Activated CD4-positive, CD25-positive, alpha-beta regulatory T cell (primary cell): ENCODE measurements at places on chromosomes 7 and 10.

GRCh38 chr7:133165001-133165400 lies 83.1 kb upstream of the CHCHD3 start:
- DNase-seq = no peak

- DNase-seq = no peak
Measured at GRCh38 chr7:67392596-67393438, 396.2 kb downstream of the TYW1 start.

DNA sequence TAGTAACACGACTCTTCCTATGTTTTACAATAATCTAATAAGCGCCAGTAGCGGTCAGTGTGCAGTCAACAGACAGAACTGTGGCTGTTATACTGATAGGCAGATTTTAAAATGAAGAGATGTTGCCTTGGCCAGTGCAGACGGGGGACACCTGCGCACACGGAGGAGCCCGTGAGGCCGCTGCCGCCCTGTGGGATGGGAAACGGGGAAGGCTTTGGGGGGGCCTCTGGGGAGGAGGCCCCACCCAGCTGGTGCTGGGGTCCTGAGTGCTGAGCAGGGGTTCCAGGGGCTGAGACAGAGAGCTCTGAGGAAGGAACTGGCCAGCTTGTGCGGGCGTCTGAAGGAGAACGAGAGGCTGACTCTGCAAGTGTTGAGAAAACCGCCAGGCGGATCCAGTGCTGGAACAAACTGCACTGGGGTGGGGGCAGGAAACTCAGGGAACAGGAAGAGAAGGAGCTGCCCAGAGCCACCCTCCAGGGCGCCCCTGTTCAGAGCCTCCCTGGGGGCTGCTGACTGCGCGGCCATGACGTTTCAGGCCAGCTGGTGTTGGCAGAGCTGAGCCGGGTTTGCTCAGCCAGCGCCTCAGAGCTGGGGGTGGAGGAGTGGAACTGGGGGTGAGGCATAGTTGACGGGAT lies 426.4 kb downstream of the TCERG1L start:
- no peak for DNase-seq

DNA sequence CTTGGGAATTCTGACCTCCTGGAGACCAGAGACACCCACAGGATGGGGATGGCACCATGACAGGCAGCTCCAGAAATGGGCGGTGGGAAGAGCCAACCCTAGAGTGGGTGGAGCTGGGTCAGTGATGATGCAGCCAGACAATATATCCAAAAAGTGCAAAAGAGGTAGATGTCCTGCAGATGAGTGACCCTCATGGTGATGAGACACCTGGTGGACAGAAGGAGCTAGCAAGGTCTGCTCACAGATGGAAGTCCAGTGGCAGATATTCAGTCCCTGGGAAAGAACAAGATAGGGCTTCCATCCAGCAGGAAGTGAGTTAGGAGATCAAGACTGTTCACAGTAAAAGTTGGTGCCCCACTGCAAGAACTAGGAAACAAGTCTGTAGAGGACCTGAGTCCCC lies 19.2 kb upstream of the GRB10 start:
- DNase-seq = no peak

- DNase-seq = no peak
Measured at GRCh38 chr10:20988357-20988983, 91.4 kb upstream of the NEBL start.

DNA sequence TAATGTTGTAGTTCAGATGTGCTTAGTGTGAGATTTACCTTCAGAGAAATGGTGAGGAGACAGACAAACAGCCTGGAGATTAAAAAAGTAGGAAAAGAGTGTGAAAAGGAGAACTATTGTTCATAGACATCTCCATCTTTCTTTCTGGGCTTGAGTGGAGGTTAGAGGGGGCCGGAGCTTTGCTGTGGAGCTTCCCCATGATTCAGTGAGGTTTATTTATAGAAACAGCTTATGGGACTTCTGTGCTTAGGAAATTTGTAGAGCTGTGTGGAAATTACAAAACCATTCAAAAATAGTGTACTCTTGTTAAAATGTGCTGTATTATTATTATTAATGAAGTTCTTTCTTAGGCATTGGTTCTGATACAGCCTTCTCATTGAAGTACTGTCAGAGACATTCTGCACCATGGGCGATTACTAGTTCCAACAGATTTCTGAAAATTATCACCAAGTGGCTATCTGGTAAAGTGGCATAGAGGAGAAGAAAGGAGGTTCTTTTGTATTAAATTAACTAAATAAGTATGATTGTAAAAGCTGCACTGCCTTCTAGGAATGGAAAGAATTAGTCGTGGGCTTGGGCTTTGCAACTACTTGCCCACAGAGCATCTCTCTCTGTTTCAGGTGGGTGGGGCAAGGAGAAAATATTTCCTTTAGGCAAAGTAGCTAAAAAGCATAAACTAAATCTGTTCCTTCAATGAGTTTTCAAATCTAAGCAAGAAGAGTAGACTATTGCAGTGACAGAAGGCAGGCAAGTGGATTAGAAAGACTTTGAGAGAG lies 8.7 kb upstream of the TCAF1 start:
- DNase-seq = no peak

DNA sequence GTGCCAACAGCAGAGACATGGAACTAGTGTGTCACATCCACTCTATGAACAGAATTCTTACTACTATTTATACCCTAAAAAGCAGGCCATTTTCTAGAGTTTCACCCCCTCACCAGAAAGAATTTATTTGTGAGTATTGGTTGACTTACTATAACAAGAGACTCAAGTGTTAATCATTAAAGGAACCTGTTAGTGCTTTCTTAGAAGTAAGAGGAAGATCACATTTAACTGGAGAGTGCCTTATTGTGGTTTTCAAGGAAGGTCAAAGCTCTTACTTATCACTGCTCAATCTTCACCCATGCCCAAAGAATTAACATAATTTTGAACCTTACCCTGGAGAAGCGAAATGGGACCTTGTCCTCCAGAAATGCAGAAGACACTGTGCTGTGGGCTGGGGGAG lies 169.3 kb upstream of the PRSS1 start:
- DNase-seq = no peak

GRCh38 chr10:114824391-114824790 lies 2.8 kb downstream of the FHIP2A start:
- no peak for DNase-seq

GRCh38 chr10:17022466-17022825 lies 107.2 kb downstream of the CUBN start:
- DNase-seq = no peak

GRCh38 chr10:110649347-110650264 lies 5.5 kb downstream of the RBM20 start:
- no peak for DNase-seq

GRCh38 chr7:158741294-158741666 lies 36.7 kb upstream of the NCAPG2 start:
- DNase-seq = no peak
